ENCODE measurements at places on chromosomes 7 and 10.

GRCh38 chr10:108490944-108491343, 1326.4 kb upstream of the SORCS1 start:
- no peak for DNase-seq

- no peak for DNase-seq
These were observed 16.8 kb downstream of the DLD start for GRCh38 chr7:107907790-107908189.

DNA sequence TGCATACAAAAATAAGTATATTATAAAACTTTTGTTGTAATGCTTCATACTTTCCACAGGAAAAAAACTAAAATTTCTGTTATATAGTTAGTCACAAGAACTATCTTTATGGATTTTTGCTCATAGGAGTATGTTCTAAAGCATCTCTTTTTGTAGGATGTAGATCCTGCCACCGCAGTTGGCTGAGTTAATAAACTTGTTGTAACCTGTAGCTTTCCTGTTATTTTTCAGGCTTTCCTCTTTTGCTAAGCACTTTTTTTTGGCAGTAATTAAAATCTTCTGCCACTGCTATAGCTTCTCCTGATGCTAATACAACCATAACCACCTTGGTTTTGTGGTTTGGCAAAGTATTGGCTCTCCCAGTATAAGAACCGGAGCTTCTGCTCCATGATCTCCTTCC, 60.3 kb downstream of the WNT2 start:
- no peak for DNase-seq

DNA sequence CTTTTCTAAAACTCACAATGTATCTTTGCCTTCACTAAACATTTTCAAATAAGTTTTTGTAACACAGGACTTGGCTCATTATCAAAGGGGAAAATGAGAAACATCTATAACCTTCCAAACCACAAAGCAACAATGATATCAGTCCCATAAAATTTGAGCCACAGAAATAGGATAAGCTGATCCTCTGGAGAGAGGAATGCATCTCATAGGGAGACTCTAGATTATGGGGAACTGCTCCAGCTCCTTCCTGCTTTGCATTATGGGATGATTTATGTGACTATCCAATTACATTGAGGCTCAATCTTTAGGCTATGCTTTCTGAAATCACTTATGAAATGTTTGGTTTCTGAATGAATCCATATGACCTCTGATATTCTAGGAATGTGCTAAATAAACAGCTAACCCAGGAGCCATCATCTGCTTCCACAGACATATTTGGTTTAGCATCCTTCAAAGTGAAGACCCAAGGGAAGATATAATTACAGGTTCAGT, 70.4 kb downstream of the CUBN start:
- no peak for DNase-seq

GRCh38 chr10:22491931-22492615, 146.8 kb downstream of the SPAG6 start:
- DNase-seq = no peak

GRCh38 chr10:131213741-131214505, 97.6 kb downstream of the TCERG1L start:
- no peak for DNase-seq

DNA sequence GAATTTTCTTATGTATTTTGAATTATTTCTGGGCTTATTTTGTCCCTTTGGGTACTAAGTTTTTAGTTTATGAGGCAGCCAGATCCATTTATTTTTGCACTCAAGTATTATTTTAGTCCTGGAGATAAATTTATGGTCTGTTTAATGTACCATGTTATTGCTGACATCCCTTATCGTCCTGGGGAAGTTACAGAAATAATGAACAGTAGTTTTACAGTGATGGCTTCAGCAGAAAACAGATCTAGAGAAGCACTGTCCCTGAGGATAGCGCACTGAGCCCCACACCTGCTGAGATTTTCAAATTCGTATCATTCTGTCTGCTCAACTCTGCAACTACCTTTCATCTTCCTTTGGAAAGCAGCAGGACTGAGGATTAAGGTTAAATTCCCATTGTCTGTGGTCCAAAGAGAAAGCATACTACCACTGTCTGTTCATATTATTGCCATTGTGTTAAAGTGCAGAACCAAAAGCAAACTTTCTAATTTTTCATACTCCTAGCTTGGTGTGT, 168.3 kb downstream of the SNX13 start:
- no peak for DNase-seq

DNA sequence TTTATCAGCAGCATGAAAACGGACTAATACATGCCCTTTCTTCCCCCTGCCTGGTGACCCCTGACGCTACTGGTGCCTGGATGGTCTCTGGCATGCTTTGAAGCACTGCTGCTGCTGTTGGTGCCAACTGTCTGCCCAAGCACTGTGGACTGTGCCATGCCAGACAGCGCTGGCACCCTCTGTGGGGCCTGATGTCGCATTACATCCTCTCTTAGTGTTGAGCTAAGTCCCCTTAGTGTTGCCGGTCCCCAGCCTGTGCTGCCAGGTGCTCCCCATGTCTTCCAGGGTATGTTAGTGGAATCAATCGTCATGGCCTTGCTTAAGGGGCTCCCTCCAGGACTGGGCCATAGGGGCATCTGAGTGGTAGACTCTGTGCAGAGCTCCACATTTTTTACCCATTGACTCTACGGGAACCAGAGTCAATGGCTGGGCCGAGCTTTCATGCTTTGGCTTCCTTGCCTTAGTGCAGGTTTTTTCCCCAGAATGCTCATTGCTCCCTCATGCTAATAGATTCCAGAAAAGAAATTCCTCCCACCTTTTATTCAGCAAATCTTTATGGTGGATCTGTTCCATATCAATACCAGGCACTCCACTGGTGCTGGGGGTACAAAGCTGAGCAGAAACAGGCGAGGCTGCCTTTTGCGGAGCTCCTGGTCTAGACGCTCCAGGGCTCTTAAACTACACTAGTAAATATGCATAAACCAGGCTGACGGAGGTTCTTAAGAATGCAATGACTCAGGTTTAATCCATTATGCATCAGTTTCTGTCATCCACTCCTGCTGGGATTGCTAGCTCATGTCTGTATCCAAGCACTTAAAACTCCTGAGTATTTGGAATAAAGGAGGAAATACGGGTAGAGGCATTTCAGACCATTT, 21.8 kb upstream of the MRC1 start:
- no peak for DNase-seq

Measured in right renal pelvis (tissue), 4 donors.